ENCODE measurements at places on chromosomes 1 and 21.
A peak's percentile ranks its signal among the peaks of the same experiment; 100 is the strongest.

DNA sequence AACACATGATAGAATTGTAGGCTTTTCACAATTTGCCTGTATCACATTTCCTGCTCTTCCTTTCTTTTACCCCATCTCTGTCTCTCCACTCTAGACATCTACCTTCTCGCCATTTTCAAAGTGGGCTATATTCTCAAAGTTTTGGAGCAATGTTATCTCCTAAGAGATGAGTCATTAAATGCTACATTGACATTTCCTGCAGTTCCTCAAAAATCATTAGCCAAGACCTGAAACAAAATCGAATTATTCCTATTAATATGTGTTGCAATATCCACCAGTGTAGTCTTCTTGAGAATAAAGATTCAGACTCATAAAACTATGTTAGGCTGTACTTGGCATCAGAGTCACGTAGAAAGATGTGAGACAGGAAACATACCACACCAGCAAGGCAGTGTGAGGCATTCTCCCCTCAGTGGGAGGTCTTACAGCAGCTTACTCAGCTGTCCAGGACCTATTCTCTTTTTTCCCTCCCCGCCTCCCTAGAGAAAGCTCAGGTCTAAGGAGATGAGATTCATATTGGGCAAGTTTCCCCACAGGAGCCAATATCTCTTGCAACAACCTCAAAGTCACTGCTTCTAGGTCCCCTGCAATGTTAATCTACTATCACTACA lies 38.8 kb downstream of the FRRS1 start:
- DNase-seq, result no peak

DNA sequence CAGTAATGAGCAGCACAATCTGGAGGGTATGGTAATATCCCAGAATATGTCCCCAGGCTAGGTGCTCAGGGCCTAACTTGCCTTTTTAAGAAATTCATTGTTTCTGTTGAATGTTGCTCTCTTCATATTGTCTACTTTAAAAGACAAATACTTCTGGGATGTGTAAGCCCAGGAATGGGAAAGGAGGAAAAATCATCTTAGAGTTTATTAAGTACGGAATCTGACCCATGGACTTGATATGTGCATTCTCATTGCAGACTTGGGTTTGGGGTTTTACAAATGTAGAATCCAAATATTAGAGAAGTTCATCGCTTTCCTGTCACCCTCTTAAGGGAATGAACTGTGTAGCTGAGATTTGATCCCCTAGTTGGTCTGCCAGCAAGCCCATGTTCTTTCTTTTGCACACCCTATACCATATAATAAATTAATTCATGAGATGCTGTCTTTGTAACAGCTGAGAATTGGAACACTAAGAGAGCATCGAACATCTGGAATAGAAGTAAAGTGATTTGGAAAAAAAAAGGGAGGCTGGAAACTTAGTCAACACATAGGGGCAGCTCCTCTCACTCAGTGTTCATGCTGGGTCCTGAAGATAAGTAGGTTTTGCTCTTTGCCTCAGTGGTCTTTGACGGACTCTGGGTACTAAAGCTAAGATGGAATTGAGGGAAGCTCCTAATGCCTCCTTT lies 235.8 kb upstream of the C1orf105 start:
- no peak for DNase-seq

- no peak for DNase-seq
Observed at GRCh38 chr1:35923791-35924221, 7.1 kb upstream of the AGO3 start.

DNA sequence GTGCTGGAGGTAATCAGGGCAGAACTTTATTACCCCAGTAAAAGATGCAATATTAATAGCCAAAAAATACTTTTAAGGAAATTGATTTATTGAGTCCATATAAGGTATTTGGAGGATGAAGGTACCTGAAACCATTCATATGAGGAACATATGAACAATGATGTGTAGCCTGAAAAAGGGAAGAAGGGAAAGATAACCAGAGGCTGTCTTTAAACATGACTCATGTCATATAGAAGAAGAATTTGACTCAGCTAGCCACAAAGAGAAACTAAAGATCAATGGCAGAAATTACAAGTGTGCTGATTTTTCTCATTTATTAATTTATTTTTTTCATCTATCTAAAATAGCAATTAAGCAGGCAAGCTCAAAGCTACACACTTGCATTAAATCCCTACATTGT lies 136.2 kb upstream of the DUSP10 start:
- DNase-seq, result peak; percentile 74

DNA sequence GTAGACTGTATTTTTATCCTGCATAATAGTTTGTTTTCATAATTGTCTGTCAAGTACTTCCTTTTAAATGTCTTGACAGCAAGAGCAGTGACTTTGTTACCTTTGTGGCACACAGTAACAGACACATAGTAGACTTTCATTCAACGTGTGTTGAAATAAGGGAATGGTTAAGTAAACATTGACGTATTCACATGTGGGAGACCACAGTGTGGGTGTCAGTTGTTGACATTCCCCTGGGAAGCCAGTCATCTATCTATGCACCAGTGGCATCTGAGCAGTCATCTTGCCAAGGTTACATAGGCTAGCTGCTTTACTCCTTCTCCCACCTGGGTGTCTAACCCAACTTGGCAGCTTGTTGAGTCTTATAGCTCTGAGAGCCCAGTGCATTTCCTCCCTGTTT lies 1.4 kb upstream of the NUP133 start:
- DNase-seq, result peak; percentile 60

DNA sequence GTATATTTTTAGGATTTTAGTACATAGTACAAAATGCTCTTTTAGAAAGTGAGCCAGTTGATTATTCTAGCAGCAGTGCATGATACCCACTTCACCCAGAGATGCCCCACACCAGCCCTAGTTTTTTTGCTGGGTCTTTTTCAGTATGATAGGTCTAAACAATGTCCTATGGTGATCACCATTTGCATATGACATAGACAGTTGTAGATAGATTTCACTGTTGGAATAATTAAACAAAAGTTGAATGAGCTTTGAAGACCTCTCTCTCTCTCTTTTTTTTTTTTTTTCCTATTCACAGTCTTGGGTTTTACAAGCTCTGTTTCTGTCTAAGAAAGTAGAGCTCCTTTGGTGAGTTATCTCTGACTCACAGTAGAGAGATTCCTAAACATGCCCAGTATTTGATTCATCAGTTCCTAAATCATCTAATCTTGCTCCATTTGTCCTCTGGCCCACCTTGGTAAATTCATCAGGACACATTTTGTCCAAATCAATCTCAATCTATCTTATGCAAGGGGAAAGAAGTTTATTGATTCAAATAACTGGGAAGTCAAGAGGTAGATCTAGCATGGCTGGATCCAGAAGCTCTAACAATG lies 44.7 kb upstream of the VAV3 start:
- peak; percentile 73 for DNase-seq

- DNase-seq, result no peak
Observed at GRCh38 chr1:226732856-226733291, 6.2 kb downstream of the ITPKB start.

GRCh38 chr1:60575326-60575977 lies 501.9 kb upstream of the C1orf87 start:
- DNase-seq, result no peak

GRCh38 chr1:54122135-54122751 lies 30.6 kb downstream of the CDCP2 start:
- no peak for DNase-seq

DNA sequence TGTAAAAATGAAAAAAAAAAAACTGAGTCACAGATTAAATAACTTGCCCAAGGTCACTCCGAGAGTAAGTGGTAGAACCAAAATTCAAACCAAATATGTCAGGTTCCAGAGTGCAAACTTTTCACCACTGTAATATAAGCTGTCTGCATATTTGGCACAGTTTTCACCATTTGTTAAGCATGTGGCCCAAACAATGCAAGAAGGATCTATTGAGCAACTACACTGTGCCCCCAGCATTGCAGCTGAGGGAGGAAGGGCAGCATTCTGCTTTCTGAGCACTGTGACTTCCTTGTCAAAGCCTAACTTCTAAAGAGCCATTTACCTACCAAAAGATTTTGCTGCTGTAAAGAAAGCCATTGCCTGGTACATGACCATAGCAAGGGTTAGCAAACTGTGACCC lies 133.4 kb downstream of the SYT2 start:
- DNase-seq, result no peak

GRCh38 chr1:232393010-232393409 lies 236.9 kb downstream of the SIPA1L2 start:
- DNase-seq, result no peak

DNA sequence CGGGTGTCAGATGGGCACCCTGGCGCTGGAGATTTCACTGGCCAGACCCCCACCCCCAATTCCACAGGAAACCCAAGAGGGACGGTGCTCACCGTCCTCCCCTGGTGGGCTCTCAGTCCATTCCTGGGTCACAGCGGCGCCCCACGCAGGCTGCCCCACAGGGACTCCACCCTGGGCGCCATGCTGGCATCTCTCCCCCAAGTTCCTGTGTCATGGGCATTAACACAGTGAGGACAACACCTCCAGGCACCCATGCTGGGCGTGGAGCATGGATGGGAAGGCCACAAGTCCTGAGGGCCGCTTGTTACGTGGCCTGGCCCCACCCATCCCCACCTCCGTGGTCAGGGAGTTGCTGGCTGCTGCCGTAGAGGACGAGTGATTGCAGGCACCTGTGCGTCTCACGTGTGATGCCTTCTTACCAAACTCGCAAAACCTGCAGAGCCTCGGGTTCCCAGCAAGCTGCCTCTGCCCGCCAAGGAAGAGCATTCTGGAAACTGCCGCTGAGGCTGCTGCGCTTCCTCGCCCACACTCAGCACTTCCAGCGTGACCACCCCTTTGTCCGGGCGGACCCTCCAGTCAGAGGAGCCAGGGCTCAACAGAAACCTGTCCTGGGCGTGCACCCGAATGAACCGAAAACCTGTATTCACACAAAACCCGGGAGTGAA lies 60.3 kb downstream of the SLX9 start:
- DNase-seq, result peak; percentile 26
